ENCODE measurements at places on chromosomes 7 and 10.
A peak's percentile ranks its signal among the peaks of the same experiment; 100 is the strongest.

DNA sequence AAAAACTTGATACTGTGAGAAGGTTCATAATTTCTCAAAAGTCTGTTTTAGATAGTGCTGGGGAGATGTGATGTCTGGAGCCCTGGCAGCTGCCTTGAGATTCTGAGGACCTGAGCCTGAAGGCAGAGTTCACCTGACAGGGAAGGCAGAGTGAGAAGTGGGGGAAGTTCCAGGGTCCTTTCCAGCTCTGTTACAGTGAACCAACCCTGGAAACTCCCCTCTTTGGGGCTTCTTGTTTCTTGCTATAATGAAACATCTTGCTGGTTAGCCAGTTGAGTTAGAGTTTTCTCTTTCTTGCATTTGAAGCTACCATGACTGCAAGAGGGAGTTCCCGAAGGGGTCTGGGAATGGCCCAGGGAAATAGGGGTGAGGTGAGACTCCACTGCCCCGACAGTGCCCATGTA is 158.9 kb upstream of the TNRC18 start:
- no peak for DNase-seq

DNA sequence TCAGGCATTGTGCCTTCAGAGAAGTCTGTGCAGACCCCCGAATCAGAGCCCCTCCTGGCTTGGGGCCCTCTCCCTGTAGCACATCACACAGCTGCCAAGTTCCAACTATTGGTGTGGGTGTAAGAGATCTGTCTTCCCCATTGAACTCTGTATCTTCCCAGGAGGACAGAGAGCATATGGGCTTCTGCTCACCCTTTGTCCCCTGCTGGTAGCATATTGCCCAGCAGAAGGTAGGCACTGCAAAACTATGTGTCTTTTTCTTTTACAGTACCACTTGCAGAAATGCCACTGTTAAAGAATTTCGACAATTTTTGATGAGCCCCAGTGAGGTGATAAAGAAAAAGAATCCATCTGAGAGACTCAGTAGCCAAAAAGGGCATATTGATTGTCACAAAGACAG is 59.6 kb downstream of the NPY start:
- DNase-seq, result no peak

DNA sequence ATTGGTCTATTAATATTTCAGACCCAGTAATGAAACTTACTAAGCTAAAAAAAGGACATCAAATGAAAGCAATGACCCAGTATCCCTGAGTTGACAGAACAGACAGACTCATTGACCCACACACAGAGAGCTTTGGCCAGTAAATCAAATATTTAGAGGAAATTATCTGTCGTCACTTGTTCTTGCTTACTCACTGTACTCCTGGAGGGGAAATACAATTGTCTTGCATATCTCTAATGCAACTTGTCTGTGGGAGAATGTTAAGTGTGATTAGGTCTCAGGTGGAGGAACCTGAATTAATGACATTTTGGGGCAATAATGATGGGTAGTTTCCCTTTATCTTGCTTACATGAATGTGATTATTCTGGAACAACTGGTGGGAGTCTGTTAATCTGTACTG is 80.4 kb downstream of the CUBN start:
- DNase-seq, result no peak

- DNase-seq, result no peak
Measured at GRCh38 chr10:131310142-131310541, 1.4 kb downstream of the TCERG1L start.

DNA sequence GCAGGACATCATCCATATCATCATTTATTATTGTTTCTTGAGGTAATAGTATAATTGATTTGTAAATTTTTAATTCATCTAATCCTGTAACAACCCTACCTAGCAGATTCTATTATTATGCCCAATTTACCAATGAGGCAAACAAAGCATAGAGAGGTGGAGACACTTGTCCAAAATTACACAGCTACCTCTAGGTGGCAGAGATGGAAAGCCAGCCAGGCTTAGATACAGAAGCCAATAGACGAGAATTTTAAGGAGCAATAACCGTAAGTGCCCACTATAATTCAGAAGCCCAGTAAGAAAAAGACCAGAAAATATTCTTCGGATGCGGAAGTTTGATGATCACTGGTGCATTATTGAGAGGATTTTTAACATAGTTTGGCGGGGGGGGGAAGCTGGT is 54.0 kb downstream of the ANK3 start:
- no peak for DNase-seq

DNA sequence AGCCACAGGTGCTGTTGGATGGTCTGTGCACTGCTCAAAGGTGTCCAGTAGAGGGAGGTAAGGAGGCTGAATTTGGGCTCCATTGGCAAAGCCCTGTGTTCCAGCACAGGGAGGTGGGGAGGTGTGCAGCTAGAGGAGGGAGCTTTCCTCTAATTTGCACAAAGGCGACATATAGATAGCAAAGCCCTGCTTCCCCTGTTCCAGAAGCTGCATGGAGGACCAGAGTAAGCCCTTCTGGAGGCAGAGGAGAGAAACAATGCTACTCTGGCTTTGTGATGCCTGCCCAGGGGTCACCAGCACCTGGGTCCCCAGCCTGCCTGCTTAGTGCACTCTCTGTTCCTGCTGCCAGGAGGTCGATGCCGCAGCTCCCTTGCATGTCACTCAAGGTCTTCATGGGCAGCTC is 3.4 kb upstream of the ARHGAP22 start:
- DNase-seq, result peak; percentile 33

DNA sequence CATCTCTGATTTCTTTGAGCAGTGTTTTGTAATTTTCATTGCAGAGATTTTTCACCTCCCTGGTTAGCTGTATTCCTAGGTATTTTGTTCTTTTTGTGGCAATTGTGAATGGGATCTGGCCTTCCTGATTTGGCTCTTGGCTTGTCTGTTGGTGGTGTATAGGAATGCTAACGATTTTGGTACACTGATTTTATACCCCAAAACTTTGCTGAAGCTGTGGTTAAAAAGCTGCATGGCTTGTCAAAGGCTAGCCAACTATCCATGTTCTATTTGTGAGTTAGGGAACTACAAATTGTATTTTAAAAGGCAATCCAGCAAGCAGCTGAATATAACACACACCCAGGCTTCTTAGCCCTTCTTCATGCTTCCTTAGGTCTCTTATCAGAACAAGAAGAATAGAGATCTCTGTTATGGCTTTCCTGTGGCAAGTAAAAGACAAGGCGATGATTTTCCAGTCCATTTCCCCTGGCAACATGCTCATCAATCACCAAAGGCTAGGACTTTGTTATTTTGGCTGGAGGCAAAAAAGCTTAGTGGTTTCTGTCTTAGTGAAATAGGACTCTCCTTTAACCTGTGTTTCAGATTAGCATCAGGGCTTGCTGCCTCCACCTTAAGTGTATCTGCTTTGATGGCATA is 77.5 kb downstream of the CDK6 start:
- DNase-seq, result no peak

DNA sequence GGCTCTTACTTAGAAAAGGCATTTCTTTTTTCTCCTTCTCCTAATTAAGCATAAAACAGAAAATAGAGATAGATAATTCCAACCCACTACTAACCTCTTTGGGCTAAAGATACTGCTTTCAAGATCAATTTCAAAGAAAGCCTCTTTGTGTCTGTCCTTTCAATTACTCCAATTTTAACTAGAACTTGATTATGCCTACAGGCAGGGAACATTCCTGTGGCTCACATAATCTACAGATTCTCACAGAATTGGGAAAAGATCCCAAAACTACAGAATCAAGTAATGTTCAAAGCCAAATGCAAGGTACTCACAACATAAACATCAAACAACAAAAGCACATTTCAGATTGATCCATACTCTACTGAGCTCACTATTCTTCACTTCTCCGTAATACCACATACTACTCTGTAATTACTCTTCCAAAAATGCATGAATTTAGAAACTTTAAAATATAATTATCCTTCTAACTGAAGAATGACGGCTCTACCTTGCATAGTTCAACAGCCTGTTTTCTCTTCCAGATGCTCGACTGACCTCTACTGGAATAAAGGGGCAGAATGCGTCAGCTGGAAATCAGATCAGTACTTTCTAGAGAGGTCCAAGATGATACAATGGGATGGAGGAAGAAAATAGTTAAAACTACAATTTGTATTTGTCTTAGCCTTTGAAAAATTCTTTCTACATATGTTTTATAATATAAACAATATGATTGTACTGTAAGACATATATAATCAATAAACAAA is 3.9 kb downstream of the MTERF1 start:
- DNase-seq, result no peak

- no peak for DNase-seq
Measured at GRCh38 chr7:97623333-97623732, 108.6 kb upstream of the TAC1 start.

GRCh38 chr10:7445474-7446185 is 34.8 kb upstream of the SFMBT2 start:
- DNase-seq, result no peak

DNA sequence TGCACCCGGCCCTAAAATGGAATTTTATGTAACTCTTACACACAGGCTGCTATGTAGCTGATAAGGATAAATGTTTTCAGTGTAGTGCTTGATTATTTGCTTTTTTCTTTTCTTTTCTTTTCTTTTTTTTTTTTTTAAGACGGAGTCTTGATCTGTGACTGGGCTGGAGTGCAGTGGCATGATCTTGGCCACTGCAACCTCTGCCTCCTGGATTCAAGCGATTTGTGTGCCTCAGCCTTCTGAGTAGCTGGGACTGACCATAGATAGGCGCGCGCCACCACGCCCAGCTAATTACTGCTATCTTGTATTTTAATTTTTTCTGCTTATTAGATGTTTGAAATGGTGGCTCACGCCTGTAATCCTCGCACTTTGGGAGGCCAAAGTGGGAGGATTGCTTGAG is 3.4 kb downstream of the RABGEF1 start:
- DNase-seq, result no peak

DNA sequence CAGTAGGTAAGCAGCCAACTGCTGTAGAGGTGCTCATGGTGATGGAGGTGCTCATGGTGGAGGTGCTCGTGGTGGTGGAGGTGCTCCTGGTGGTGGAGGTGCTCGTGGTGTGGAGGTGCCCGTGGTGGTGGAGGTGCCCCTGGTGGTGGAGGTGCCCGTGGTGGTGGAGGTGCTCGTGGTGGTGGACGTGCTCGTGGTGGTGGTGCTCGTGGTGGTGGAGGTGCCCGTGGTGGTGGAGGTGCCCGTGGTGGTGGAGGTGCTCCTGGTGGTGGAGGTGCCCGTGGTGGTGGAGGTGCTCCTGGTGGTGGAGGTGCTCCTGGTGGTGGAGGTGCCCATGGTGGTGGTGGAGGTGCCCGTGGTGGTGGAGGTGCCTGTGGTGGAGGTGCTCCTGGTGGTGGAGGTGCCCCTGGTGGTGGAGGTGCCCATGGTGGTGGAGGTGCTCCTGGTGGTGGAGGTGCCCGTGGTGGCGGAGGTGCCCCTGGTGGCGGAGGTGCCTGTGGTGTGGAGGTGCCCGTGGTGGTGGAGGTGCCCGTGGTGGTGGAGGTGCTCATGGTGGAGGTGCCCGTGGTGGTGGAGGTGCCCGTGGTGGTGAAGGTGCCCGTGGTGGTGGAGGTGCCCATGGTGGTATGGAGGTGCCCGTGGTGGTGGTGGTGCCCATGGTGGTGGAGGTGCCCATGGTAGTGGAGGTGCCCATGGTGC is 517.3 kb downstream of the PTPRN2 start:
- DNase-seq, result no peak

DNA sequence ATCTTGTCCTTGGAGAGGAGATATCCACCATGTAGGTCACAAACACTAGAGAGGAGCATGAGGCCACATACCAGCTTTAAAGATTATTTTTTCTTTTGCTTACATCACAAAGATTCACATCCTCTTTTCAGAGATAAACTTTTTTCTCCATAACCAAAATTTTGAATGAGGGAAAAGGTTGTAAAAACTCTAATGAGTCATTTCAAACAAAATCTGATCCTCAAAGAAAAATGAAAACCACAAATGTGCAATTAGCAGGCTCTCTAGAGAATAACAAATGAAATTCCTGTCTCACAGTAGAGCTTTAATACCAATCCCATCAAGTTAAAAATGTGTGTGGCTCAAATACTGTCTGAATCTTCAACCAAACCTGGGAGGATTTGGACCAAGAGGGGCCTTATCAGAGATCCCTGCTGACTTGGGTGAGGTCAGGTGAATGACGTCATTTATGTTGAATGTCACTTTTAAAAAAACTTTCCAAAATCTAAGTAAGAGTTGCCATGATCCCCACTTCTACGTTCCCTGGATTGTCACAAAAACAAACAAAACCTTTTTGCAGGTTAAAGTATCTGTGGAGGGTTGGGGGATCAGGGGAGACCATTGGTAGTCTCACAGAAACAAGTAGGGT is 261.5 kb upstream of the NPSR1 start:
- DNase-seq, result no peak

- DNase-seq, result no peak
Measured at GRCh38 chr10:132245056-132245455, 58.3 kb downstream of the DPYSL4 start.

GRCh38 chr7:15228831-15229230 is 326.3 kb upstream of the DGKB start:
- DNase-seq, result no peak

DNA sequence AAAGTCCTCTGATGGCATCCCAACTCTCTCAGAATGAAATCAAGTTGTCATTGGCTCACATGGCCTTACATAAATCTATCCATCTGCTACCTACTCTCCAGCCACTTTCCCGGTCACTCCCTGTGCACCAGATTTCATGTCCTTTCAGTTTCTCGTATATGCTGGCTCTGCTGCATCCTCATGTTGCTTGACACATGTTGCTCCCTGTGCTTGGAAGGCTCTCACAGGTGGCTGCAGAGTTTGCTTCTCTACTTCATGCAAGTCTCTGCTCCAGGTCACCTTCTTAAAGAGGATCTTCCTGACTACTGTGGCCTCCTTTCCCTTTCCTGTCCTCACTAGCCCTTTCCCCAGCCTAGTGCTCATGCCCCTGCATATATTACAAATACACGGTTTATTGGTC is 48.3 kb downstream of the MRPL32 start:
- DNase-seq, result no peak

DNA sequence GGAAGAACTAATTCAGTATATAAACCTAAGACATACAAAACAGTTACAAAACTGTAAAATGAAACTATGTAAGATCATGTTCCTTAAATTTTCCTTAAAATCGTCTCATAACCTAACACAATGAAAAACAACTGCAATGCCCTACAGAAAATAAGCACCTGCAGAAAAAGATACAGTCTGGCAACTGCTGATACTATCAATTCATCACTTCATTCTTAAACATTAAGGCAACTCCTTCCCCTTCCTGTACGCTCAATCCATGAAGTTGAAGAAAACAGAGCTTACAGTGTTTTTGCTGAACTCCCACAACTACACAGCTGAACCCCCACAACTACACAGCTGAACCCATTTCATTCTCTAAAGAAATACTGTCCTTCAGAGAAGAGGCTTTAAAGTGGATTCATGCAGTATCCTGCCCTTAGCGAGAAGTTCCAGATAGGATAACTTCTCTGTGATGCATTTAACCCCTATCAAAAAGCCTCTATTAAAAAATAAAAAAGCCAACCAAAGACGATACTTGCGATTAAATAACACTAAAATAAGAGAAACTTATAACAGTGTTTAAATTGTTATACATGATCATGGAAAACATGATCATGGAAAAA is 50.0 kb downstream of the JMJD1C start:
- no peak for DNase-seq

- DNase-seq, result no peak
Measured at GRCh38 chr10:68871105-68871711, 29.9 kb upstream of the DDX50 start.

Measured in NCI-H774 (cell line).